ENCODE measurements at places on chromosomes 2 and 18. TPM values are rescaled to one million over a fixed set of nuclear protein-coding genes. Genes with fewer than 3 reads are reported as not detected.
A peak's percentile ranks its signal among the peaks of the same experiment; 100 is the strongest.

TWIST2 gene
- total RNA-seq, result 20.5 TPM

DNA sequence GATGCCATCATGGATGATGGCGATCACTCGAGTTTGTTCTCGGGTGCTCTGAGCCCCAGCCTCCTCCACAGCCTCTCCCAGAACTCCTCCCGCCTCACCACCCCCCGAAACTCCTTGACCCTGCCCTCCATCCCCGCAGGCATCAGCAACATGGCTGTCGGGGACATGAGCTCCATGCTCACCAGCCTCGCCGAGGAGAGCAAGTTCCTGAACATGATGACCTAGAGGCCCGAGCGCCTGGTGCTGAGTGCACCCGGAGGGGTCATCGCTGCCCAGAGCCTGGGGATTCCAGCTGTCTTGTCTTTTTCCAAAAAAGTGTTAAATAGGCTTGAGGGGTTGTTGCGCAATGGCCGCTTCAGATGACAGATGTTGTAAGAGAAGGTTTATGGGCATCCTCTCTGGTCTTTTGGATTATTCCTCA lies 254.8 kb downstream of the GLI2 start:
- no peak for DNase-seq

GRCh38 chr18:68861365-68861764 lies 63.5 kb downstream of the CCDC102B start:
- DNase-seq, result no peak

GRCh38 chr2:24147364-24147763 lies 24.1 kb downstream of the FAM228B start:
- DNase-seq, result no peak

- no peak for DNase-seq
These were observed 148.7 kb downstream of the RAPGEF4 start for GRCh38 chr2:172884336-172884735.

DNA sequence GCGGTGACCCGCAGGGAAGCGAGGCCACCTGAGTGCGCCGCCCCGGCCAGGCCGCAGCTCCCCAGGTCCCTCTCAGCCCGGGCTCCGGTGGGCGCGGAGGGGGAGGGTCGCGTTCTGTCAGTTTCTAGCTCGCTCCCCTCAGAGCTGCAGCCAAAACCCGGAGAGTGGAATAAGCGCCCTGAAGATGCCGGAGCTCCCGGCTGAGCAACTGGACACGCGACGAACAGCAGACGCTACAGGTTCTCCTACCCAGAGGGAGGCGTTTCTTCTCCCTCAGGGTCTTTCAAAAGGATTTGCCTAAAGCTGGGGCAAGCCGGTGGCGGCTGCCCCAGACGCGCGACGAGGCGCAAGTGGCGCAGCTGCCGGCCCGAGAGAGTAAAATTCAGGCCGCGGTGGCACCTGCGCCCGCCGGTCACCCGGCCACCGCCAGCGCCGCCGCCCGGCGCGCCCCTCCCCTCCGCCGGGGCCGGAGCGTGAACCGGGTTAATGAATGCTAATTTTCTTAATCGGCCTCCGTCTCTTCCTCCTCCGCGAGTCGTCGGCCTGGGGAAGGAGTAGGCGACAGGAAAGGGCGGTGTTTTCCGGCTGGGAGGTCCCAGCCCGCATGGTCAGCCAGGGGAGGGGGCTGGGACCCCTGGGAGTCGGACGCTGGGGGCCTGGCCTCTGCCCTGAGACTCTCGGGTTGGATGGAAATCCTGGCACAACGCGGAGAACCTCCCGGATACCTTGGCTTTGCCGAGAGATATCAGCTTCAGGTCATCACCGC lies 845 bp upstream of the CDC42EP3 start:
- peak; percentile 62 for DNase-seq

- DNase-seq, result no peak
These were observed 109.7 kb downstream of the ERBB4 start for GRCh38 chr2:212428681-212429478.

Measured in urinary bladder (tissue), 4 donors.